ENCODE measurements at places on chromosomes 6 and 20. TPM values are rescaled to one million over a fixed set of nuclear protein-coding genes. Genes with fewer than 3 reads are reported as not detected.

DNA sequence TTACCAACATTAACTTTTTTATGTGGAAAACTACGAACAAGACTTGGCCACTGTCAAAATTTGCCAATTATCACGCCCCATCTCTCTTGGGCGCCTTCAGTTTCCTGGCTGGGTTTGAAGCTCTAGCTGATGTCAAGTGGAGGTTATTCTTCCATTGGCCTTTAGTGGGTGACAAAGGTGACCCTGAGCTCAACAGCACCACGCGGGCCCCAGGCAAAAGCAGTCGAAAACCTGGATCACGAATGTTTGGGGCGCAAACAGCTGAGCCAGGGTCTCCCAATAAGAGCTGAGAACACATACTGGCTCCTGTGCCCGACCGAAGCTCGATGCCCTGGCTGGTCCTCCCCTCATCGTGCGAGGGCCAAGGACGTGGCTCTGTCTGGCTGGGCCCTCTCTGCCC, 26.8 kb downstream of the SLC17A9 start:
- H3K4me1 ChIP-seq: no peaks in the 10 kb centered on the region
- no peak for DNase-seq
- H3K27me3 ChIP-seq: peaks cover 53% of the 10 kb centered on the region
- no peak overlapping the region for H3K27ac ChIP-seq
- no peak overlapping the region for H3K4me3 ChIP-seq

Gene GMDS
- 18.3 TPM for polyA plus RNA-seq

- H3K27ac ChIP-seq: no peak overlapping the region
- no peaks in the 10 kb centered on the region for H3K4me1 ChIP-seq
- no peaks in the 10 kb centered on the region for H3K27me3 ChIP-seq
- H3K36me3 ChIP-seq: no peaks in the 10 kb centered on the region
Measured at GRCh38 chr6:88605271-88605670, 358.1 kb downstream of the RNGTT start.

DNA sequence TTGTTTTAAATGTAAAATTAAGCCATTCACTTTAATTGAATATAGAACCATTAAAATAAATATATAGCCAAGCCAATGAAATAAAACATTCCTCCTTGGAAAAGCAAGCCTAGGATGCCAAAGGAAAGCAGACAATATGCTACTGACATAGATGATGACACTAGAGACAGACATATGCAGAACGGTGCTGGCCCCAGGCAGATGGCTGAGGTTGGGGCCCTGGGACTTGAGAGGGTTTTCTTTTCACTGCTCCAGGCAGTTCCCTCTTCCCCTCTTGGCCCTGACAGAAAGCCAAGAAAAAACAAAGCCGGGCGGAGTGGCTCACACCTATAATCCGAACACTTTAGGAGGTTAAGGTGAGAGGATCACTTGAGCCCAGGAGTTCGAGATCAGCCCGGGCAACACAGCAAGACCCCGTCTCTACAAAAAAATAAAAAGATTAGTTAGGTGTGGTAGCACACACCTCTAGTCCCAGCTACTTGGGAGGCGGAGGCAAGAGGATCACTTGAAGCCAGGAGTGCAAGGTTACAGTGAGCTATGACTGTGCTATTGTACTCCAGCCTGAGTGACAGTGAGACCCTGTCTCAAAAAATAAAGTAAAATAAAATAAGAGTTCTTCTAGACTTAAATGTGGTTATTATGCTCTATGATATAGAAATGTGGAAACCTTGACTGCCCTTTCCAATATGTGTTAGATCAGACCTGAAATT, 31.2 kb downstream of the FASTKD5 start:
- DNase-seq: no peak
- no peaks in the 10 kb centered on the region for H3K4me1 ChIP-seq
- no peaks in the 10 kb centered on the region for H3K27me3 ChIP-seq
- H3K4me3 ChIP-seq: no peak overlapping the region
- no peak overlapping the region for H3K27ac ChIP-seq

GRCh38 chr6:170281331-170282292, 9.3 kb downstream of the DLL1 start:
- H3K4me3 ChIP-seq: no peak overlapping the region
- peaks cover 72% of the 10 kb centered on the region for H3K27me3 ChIP-seq
- DNase-seq: no peak
- no peaks in the 10 kb centered on the region for H3K36me3 ChIP-seq
- H3K4me1 ChIP-seq: no peaks in the 10 kb centered on the region
- H3K27ac ChIP-seq: no peak overlapping the region

Gene GPR6
- polyA plus RNA-seq: not detected

DNA sequence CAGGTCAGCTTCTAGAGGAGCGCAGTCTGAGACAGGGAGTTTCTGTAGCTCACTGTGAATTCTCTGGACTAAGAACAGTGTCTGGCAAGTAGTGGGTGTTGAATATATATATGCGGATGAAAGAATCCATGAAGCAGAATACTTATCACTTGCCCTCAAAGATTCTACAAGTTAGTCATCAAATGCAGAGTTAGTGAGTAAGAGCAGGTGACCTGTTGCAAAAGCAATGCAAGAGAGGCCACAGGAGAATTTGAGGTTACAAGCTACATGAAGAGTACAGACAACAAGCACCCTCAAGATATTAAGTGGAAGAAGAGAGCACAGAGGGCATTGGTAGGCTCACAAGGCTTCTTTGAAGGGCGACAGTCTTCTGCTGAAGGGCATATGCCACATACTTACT, 103.4 kb upstream of the BTBD3 start:
- no peak for DNase-seq
- H3K4me1 ChIP-seq: no peaks in the 10 kb centered on the region
- H3K4me3 ChIP-seq: no peak overlapping the region
- H3K27me3 ChIP-seq: no peaks in the 10 kb centered on the region
- no peak overlapping the region for H3K27ac ChIP-seq

- no peak overlapping the region for H3K4me3 ChIP-seq
- no peaks in the 10 kb centered on the region for H3K4me1 ChIP-seq
- H3K27me3 ChIP-seq: no peaks in the 10 kb centered on the region
- DNase-seq: peak; percentile 26
- H3K36me3 ChIP-seq: no peaks in the 10 kb centered on the region
Measured at GRCh38 chr6:80094017-80094416, 12.5 kb upstream of the BCKDHB start.

- peaks cover 78% of the 10 kb centered on the region for H3K4me1 ChIP-seq
- H3K4me3 ChIP-seq: peak overlapping the region; percentile 54
- H3K36me3 ChIP-seq: peaks cover 11% of the 10 kb centered on the region
Measured at GRCh38 chr6:30884521-30885480, 482 bp downstream of the DDR1 start.

Gene CST7
- polyA plus RNA-seq: 0.23 TPM

DNA sequence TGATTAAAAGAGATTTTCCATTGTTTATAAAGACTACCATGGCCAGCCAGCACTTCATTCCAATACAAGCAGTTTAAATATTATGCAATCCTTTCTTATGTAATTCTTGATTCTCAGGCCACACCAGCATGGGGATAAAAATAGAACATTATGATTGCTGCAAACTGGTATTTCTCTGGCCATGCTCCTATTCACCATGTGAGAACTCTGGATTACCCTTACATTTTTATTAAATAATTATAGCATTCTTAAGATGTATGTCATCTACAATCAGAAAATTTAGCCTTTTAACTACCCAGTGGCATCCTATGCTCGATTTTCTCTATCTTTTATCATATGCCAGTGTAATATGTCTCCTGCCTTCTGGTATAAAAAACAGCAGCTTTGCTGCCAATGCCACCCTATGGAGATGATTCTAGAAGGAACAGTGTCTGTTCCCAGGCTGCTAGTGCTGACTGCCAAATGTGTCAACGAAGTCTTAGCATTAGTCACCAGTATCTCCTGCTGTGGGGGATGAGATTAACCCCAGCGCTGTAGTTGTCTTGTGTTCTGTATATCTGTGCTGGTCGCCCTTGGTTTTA, 501.4 kb downstream of the BCKDHB start:
- no peaks in the 10 kb centered on the region for H3K27me3 ChIP-seq
- no peak for DNase-seq
- no peak overlapping the region for H3K4me3 ChIP-seq
- no peaks in the 10 kb centered on the region for H3K4me1 ChIP-seq

- H3K36me3 ChIP-seq: no peaks in the 10 kb centered on the region
- H3K4me3 ChIP-seq: no peak overlapping the region
- H3K27ac ChIP-seq: no peak overlapping the region
- no peaks in the 10 kb centered on the region for H3K27me3 ChIP-seq
Measured at GRCh38 chr6:139841794-139842215, 467.4 kb upstream of the CITED2 start.

- no peaks in the 10 kb centered on the region for H3K27me3 ChIP-seq
- H3K36me3 ChIP-seq: no peaks in the 10 kb centered on the region
- H3K27ac ChIP-seq: peak overlapping the region; percentile 77
- DNase-seq: no peak
Measured at GRCh38 chr6:137219664-137220252, 573 bp upstream of the IFNGR1 start.

Gene CDH22
- polyA plus RNA-seq: not detected

GRCh38 chr20:53360852-53361251, 232.8 kb downstream of the ZNF217 start:
- H3K27me3 ChIP-seq: peaks cover 8% of the 10 kb centered on the region
- no peak for DNase-seq
- H3K27ac ChIP-seq: no peak overlapping the region
- no peaks in the 10 kb centered on the region for H3K4me1 ChIP-seq
- no peaks in the 10 kb centered on the region for H3K36me3 ChIP-seq

- no peaks in the 10 kb centered on the region for H3K36me3 ChIP-seq
- H3K4me1 ChIP-seq: no peaks in the 10 kb centered on the region
- no peak for DNase-seq
- no peaks in the 10 kb centered on the region for H3K27me3 ChIP-seq
- no peak overlapping the region for H3K4me3 ChIP-seq
Measured at GRCh38 chr6:115602466-115602865, 458.2 kb downstream of the FRK start.

DNA sequence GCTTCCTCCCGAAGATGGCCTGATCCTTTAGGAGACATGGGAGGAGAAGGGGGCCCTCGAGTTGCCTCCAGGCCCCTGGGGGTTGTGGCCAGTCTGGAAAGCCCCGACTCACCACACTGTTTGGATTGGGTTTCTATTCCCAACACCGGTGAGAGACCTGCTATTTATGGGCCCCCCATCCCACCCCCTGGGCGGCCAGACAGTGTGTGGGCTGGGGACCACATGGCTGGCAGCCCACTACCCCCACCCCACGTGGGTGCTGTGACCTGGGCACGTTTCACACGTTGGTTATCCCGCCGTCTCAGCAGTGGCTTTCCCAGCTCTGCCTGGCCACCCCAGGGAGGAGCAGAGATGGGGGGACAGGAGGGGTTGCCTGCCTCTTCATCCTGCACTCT, 116.1 kb downstream of the VEGFA start:
- H3K4me1 ChIP-seq: peaks cover 28% of the 10 kb centered on the region
- H3K36me3 ChIP-seq: no peaks in the 10 kb centered on the region
- no peak overlapping the region for H3K27ac ChIP-seq
- DNase-seq: no peak
- no peak overlapping the region for H3K4me3 ChIP-seq

- no peak for DNase-seq
- no peaks in the 10 kb centered on the region for H3K27me3 ChIP-seq
- no peak overlapping the region for H3K4me3 ChIP-seq
- H3K4me1 ChIP-seq: no peaks in the 10 kb centered on the region
Measured at GRCh38 chr6:140572867-140573266, 1198.4 kb upstream of the CITED2 start.

Gene RSPO3
- not detected for polyA plus RNA-seq

Data from K562 (cell line).